ENCODE measurements at places on chromosomes 6 and 20. TPM values are rescaled to one million over a fixed set of nuclear protein-coding genes. Genes with fewer than 3 reads are reported as not detected.

GRCh38 chr20:35954907-35955251, 577 bp upstream of the SCAND1 start:
- no peak for DNase-seq

DNA sequence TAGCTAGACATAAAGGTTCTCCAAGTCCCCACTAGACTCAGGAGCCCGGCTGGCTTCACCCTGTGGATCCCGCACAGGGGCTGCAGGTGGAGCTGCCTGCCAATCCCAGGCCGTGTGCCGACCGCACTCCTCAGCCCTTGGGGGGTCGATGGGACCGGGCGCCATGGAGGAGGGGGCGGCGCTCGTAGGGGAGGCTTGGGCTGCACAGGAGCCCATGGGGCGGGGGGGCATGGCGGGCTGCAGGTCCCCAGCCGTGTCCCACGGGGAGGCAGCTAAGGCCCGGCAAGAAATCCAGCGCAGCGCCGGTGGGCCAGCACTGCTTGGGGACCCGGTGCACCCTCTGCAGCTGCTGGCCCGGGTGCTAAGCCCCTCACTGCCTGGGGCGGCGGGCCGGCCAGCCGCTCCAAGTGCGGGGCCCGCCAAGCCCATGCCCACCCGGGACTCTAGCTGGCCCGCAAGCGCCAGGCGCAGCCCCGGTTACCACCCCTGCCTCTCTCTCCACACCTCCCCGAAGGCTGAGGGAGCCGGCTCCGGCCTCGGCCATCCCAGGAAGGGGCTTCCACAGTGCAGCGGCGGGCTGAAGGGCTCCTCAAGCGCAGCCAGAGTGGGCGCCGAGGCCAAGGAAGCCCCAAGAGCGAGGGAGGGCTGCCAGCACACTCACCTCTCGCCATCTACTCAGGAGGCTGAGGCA, 26.5 kb upstream of the ID1 start:
- H3K27ac ChIP-seq, result no peak overlapping the region
- no peaks in the 10 kb centered on the region for H3K27me3 ChIP-seq
- no peak for DNase-seq
- H3K4me3 ChIP-seq, result no peak overlapping the region
- H3K4me1 ChIP-seq, result peaks cover 6% of the 10 kb centered on the region

- no peak for DNase-seq
- no peak overlapping the region for H3K27ac ChIP-seq
- no peaks in the 10 kb centered on the region for H3K27me3 ChIP-seq
- H3K4me3 ChIP-seq, result no peak overlapping the region
- no peaks in the 10 kb centered on the region for H3K36me3 ChIP-seq
These were observed 205.0 kb upstream of the BTBD3 start for GRCh38 chr20:11712639-11713160.

GRCh38 chr6:29694637-29695036, 13.7 kb upstream of the ZFP57 start:
- peaks cover 3% of the 10 kb centered on the region for H3K27me3 ChIP-seq
- no peak overlapping the region for H3K27ac ChIP-seq
- DNase-seq, result no peak
- H3K36me3 ChIP-seq, result no peaks in the 10 kb centered on the region
- H3K4me1 ChIP-seq, result no peaks in the 10 kb centered on the region
- no peak overlapping the region for H3K4me3 ChIP-seq

The SRMS gene
- not detected for total RNA-seq

DNA sequence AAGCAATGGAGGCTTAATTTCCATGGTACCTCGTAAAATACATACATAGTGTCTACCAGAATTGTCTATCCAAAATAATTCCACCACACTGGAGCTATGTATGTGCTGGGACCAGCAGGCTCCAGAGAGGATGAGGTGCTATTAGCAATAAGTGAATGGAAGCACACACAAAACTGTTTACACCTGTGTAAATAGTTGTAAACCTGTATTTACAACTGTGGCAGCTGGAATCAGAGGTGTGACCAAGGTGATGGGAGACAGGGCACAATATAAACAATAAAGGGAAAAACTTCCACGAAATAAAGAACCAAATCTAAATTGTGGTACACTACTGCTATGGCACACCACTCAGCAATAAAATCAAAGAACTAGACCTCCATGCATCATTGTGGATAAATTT, 14.4 kb downstream of the RARS2 start:
- DNase-seq, result no peak
- H3K4me3 ChIP-seq, result no peak overlapping the region
- H3K27ac ChIP-seq, result peak overlapping the region; percentile 69
- peaks cover 78% of the 10 kb centered on the region for H3K4me1 ChIP-seq
- no peaks in the 10 kb centered on the region for H3K27me3 ChIP-seq

The VGLL2 gene
- not detected for total RNA-seq

DNA sequence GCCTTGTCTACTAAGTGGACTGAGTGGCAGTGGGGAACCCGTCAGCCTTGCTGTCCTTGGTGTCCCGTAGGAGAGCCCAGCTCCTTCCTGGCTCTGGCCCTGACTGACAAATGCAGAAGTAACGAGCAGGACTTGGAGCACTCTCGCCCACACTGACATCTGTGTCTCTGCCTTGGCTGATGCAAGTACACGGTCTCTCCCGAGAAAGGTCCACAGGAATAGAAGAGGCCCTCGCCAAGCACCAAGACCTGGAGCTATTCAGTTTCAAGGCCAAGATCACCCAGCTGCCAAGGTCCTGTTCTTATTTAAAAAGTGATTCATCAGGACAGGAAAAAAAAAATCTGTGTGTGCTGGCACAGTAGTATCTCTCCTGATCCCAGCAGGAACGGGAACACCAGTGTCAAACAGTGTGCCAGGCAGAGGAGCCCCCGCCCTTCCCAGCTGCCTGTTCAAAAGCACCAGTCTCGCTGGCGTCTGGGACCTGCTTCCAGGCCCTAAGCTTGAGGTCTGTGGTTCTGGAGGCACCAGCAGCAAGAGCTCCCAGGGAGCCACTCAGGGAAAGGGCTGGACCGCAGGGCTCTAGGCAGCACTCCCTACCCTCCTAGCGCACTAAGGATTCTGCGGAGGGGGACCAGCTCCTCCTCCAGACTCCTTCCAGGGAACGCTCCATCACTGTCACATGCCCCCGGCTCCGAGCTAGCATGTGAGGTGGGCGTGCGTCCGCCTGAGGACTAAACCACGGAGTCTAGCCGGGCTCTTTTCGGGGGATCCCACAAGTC, 376.9 kb downstream of the RNGTT start:
- DNase-seq, result no peak
- no peak overlapping the region for H3K4me3 ChIP-seq
- no peak overlapping the region for H3K27ac ChIP-seq
- H3K27me3 ChIP-seq, result peaks cover 6% of the 10 kb centered on the region
- H3K36me3 ChIP-seq, result no peaks in the 10 kb centered on the region

GRCh38 chr6:151041686-151042085, 176.2 kb downstream of the MTHFD1L start:
- H3K36me3 ChIP-seq, result peaks cover 19% of the 10 kb centered on the region
- no peaks in the 10 kb centered on the region for H3K27me3 ChIP-seq
- peak overlapping the region; percentile 94 for H3K27ac ChIP-seq
- H3K4me3 ChIP-seq, result peak overlapping the region; percentile 20

DNA sequence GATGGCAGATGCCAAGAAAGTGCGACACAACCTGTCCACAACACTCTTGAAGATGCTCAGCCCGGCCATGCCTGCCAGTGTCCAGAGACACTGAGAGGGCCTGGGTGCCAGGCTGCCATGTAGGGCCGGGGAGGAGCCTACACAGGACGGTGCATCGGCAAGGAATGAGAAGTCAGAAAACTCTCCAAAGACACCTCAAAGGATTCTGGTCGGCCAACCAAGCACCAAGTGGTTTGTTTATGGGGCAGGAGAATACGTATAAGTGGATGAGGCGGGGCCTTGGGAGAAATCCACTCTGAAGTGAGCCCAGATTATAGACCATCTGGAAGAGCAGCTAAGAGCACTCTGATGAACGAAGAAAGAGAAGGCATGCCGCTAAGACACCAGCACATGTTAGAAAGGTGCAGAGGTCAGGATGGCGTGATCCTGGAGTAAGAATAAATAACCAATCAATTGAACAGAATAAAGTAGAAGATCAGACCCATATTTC, 120.7 kb upstream of the FOXQ1 start:
- no peaks in the 10 kb centered on the region for H3K4me1 ChIP-seq
- no peaks in the 10 kb centered on the region for H3K27me3 ChIP-seq
- no peak for DNase-seq
- no peak overlapping the region for H3K27ac ChIP-seq
- H3K36me3 ChIP-seq, result no peaks in the 10 kb centered on the region

DNA sequence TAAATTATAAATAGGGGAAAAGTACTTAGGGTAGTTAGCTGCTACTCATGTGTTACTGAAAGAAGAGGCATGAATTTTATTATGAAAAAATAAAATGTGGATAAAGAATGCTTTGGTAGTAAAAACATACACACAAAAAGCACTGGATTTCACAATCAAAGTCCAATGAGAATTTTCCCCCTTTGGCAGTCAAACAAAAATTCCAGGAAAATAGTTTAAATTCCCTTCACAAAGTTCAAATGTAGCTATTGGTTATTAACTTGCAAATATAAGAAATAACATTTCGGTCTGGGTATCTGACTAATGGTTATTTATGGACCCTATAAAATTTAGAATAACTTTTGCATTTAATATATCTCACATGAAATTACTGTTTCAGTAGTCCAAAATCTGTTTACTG, 210.4 kb downstream of the FOXC1 start:
- no peaks in the 10 kb centered on the region for H3K27me3 ChIP-seq
- H3K4me3 ChIP-seq, result no peak overlapping the region
- DNase-seq, result no peak

DNA sequence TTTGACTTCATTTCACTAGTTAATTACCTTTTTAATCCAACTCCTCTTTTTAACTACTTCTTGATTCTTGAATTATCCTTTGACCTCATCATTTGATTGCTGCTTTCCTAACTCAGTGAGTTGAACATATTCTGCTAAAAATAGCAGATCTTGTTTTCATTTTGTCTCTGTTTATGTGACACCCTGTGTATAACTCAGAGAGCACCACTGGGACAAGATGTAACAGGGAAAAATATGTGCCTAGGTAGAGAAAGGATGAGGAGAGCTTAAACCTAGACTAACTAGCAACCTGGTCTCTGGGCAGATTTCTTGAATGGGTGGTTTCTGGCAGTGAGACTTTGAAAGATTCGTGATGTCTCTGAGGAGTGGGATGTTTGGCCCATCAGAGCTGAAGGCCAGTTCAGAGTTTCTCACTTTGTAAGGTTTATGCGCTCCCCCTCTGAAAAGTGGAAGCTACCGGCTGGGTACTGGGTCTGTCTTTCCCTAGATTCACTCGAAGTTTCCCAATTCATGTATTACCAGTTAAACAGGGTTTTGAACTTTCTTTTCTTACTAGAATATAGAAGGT, 61.8 kb downstream of the TPD52L1 start:
- H3K36me3 ChIP-seq, result no peaks in the 10 kb centered on the region
- H3K27me3 ChIP-seq, result no peaks in the 10 kb centered on the region
- no peak overlapping the region for H3K27ac ChIP-seq
- peaks cover 8% of the 10 kb centered on the region for H3K4me1 ChIP-seq

The IL17F gene
- total RNA-seq, result not detected

The ENPP5 gene
- not detected for total RNA-seq

The GTSF1L gene
- total RNA-seq, result not detected

The PGC gene
- total RNA-seq, result not detected

The GMDS gene
- total RNA-seq, result 30.9 TPM

- no peaks in the 10 kb centered on the region for H3K4me1 ChIP-seq
- no peak overlapping the region for H3K4me3 ChIP-seq
- peaks cover 86% of the 10 kb centered on the region for H3K27me3 ChIP-seq
- H3K36me3 ChIP-seq, result no peaks in the 10 kb centered on the region
- H3K27ac ChIP-seq, result no peak overlapping the region
These were observed 32.5 kb downstream of the HLA-DPB1 start for GRCh38 chr6:33108307-33108706.

The GDAP1L1 gene
- total RNA-seq, result not detected

GRCh38 chr6:115514656-115515055, 546.0 kb downstream of the FRK start:
- no peaks in the 10 kb centered on the region for H3K36me3 ChIP-seq
- no peak overlapping the region for H3K4me3 ChIP-seq
- H3K27ac ChIP-seq, result no peak overlapping the region
- DNase-seq, result no peak
- H3K4me1 ChIP-seq, result no peaks in the 10 kb centered on the region

The SLC52A3 gene
- not detected for total RNA-seq

DNA sequence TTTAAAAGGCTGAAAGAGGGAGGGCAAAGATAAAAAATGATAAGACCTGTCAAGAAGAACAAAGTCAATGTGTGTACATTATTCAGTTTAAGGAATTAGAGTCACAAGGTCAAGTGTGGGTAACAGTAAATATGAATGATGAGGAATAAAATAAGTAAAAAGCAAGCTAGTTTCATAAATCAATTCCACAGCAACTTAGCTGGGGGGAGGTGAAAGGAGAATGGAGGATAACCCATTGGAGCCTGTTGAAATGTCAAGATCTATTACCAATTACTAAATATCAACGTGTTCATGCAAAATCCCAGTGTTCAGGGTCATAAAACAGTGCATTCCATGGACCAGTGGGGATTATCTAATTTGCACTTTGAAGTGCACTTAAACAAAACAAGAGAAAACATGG, 242.9 kb downstream of the TBX18 start:
- H3K27ac ChIP-seq, result no peak overlapping the region
- no peaks in the 10 kb centered on the region for H3K27me3 ChIP-seq
- no peak overlapping the region for H3K4me3 ChIP-seq
- no peaks in the 10 kb centered on the region for H3K36me3 ChIP-seq
- DNase-seq, result no peak
- H3K4me1 ChIP-seq, result peaks cover 14% of the 10 kb centered on the region

DNA sequence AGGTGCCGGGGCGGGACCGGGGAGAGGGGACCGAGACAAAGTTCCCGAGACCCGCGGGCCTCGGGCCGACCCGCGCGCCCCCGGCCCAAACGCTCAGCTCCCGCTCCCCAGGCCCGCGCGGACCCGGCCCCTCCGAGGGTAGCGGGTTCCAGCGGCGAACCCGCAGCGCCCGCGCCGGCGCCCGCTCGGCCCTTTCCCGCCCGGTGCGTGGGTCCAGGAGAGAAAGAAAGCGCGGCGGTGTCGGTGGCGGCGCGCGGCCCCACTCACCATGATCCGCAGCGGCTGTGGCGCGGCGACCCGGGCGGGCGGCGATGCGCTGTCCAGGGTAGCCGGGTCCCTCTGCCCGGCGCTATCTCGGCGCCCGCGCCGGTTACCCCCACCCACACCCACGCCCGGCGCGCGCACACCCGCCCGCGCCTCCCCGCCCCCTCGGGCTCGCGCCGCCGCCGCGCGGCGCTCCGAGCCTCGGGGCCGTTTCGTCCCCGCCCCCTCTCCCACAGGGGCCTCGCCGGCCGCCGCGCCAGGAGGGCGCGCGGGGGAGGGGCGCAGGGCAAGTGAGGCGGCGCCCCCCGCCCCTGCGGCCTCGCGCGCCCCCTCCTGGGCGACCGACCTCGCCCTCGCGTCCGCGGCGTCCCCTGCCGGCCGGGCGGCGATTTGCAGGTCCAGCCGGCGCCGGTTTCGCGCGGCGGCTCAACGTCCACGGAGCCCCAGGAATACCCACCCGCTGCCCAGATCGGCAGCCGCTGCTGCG, at the start of gene ELOVL2:
Gene ELOVL2 (minus strand): TSS at position 345 of the 751 bp plus-strand sequence. CDS start 75 bp downstream, at position 270.
- H3K4me3 ChIP-seq, result peak within 1 kb of the TSS; percentile 81
- H3K27me3 ChIP-seq, result no peaks in the 10 kb centered on the region
- no peaks in the 10 kb centered on the region for H3K36me3 ChIP-seq
- peak; percentile 90 for DNase-seq
- peak within 1 kb of the TSS; percentile 76 for H3K27ac ChIP-seq

GRCh38 chr6:170230520-170231292, 60.2 kb downstream of the DLL1 start:
- H3K27ac ChIP-seq, result no peak overlapping the region
- peaks cover 5% of the 10 kb centered on the region for H3K4me1 ChIP-seq
- no peaks in the 10 kb centered on the region for H3K36me3 ChIP-seq
- no peak for DNase-seq

- H3K36me3 ChIP-seq, result no peaks in the 10 kb centered on the region
- no peak for DNase-seq
- H3K27me3 ChIP-seq, result no peaks in the 10 kb centered on the region
These were observed 233.6 kb upstream of the ASCC3 start for GRCh38 chr6:101114703-101115102.

The CST1 gene
- not detected for total RNA-seq
